ENCODE measurements at places on chromosomes 7 and 10.
A peak's percentile ranks its signal among the peaks of the same experiment; 100 is the strongest.

DNA sequence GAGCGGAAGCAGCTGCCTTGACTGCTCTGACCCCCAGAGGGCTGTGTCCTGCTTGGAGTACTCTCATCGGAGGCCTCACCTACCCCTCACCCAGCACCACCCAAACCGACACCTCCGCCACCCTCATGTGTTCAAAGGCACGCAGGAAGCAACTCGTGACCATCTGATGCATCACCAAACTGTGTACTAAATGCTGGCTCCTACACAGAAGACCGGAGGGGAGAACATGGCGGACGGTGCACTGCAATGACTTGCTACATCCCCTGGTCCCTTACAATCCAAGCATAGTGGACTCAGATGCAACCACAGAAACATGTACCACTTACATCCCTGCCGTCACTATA, 3.4 kb downstream of the PDAP1 start:
- DNase-seq, result no peak

DNA sequence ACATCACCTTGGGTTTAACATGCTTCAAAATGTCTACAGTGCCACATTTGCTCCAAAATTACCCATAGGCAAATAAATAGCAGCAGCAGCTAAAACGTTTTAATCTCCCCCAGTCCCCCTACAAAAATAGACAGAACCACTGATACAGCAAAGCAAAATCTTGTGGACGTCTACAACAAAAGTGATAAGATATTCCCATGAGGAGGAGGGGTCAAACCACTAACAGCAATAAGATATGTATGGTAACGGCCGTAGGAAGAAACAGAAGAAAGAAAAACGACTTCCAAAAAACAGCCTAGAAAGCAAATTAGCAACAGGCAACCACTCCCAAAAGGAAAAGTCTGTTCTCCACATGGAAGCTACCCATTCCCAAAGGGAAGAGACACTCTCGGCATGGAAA, 34.5 kb upstream of the ST8SIA6 start:
- DNase-seq, result peak; percentile 7

GRCh38 chr10:101000915-101001658, 1.5 kb downstream of the LZTS2 start:
- DNase-seq, result peak; percentile 89

GRCh38 chr7:78396210-78396609, 597.6 kb downstream of the PHTF2 start:
- DNase-seq, result no peak

DNA sequence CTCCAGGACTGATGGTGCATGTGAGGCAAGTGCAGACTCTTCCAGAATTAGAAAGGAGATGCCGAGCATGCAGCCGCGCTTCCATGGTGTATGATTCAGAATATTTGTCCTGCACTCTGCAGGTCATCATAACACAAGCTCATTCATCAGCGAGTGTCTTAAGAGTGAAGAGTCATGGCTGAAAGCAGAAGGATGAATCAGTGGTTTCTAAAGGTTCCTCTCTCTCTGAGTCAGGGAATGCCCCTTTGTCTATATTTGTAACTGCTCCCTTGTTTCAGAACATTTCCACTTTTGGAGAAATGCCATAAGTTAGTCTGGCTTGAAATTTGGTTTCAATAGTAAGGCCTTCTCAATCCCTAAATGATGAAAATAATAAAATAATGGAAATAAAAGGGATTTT, 52.3 kb downstream of the HECW1 start:
- peak; percentile 92 for DNase-seq

DNA sequence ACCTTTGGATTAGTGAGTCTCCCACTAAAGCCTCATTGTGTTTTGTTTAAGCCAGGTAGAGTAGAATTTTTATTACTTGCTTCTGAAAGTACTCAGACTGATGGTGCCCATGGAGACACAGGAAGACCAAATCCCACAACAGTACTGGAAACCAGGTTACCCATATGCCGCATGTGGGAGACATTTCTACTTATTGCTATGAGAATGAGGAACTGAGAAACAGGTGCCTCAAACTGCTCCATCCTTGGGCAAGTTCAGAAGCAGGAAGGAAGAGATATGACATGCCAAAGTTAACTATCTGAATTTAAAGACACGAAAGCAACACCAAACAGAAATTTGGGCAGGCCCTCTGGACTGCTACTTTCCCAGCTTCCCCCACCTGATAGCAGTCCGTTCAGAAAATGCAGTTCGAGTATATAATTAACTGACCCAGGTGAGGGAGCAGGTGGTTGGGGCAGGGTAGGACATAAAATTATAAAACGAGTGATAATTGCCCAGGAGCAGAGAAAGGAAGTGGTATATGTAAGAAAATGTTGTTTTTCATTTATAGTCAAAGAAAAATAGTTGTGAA, 382.3 kb upstream of the MTPN start:
- no peak for DNase-seq
